CD4-positive, alpha-beta T cell treated with Interleukin-15 for 4 hours (primary cell): ENCODE measurements at places on chromosomes 1 and 21.

GRCh38 chr1:195026792-195027191 is 1581.4 kb downstream of the KCNT2 start:
- DNase-seq = no peak

DNA sequence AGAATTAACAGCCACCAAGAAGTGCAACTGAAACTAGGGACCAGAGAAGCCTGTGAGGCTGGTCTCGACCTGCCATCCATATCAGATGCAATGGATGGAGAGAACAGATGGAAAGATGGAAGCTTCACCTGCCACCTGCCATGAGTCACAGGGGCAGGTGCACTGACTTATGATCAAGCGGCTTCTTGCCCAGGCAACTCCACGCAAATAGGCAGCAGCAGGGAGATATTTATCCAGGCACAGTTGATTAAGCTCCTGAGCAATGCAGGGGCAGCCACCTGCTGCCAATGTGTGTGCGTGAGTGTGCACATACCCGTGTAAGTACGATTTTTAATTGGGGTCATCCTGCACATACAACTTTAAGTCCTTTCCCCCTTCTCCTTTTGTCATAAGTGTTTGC is 174.2 kb downstream of the PTPRU start:
- no peak for DNase-seq

- peak; percentile 34 for DNase-seq
Measured at GRCh38 chr1:158819461-158820443, 11.4 kb upstream of the MNDA start.

GRCh38 chr1:235781807-235782206 is 84.9 kb downstream of the LYST start:
- DNase-seq = no peak

DNA sequence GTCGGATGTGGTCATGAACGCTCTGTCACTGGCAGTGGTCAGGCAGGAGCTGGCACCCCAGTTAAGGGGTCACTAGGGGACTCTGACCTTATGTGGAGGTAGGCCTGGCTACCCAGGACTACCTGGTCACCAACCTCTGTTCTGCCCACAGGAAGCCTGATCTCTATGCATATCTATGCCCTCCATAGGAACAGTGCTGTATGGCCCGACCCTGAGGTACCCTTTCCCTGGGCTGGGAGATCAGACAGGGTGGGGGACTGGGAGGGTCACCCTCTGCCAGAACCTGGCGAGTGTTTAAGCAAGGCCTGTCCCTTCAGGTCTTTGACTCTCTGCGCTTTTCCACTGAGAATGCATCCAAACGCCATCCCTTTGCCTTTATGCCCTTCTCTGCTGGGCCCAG is 19.0 kb downstream of the CYP4B1 start:
- no peak for DNase-seq

DNA sequence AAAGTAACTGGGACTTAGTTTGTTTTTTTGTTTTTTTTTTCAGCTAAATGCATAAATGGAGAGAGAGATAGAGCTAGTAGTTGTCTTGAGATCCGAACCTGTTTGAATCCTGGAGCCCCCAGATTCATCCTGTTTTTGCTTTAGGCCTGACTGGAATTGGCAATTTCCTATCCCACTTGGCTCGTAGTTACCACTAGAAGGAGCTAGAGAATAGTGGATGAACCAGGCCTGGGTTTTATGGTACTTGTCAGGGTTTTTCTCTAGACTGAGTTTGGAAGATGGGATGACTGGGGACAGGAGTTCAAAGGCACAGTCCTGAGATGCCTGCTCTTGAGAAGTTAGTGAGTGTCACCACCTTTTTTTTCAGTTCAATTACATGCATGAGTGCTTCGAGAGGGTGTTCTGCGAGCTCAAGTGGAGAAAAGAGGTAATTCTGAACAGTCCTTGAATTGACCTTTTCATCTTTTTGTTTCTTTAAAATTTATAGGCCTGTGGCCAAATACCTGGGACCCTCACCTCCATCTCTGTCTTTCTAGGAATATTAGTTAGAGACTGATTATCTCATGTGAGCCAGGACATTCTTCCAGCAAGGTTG is 23.4 kb downstream of the CELF3 start:
- DNase-seq = no peak

DNA sequence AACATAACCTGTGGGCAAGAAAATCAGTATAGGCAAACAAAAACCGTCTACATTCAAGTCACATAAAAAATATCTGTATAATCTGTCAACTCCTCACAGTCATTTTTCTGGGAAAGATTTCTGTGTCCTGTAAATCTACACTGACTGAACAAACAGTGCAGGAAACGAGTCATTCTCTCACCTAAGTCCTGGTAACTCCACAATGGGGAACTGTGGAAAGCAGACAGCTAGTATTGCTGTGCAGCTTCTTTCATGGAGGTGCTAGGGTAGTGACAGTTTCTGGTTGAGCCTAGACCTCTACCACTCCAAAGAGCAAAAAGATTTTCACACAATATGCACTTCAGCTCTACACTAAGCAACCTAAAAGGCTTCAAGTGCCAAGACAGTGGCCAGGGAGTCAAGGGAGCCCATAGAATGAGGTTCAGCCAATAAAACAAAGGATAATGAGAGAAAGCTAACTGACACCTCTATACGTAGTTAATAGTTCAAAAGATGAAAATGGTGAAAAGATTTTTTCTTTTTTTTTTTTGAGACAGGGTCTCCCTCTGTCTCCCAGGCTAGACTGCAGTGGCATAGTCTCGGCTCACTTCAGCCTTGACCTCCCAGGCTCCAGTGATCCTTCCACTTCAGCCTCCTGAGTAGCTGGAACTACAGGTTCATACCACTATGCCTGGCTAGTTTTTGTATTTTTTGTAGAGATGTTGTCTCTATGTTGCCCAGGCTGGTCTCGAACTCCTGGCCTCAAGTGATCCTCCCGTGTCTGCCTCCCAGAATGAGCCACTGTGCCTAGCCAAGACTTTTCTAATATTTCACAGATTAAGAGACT is 5.5 kb downstream of the PTP4A2 start:
- DNase-seq = peak; percentile 45
